ENCODE measurements at places on chromosomes 7 and 10. TPM values are rescaled to one million over a fixed set of nuclear protein-coding genes. Genes with fewer than 3 reads are reported as not detected.

Gene HMX2
- total RNA-seq: 0.69 TPM

Gene RTKN2
- total RNA-seq: 0.26 TPM

Gene MAD1L1
- 50.5 TPM for total RNA-seq

Gene COL17A1
- 0.49 TPM for total RNA-seq

Gene CTAGE4
- total RNA-seq: 7.5 TPM

Gene EN2
- not detected for total RNA-seq

Gene EBLN1
- not detected for total RNA-seq

Gene ZFAND2A
- 19.2 TPM for total RNA-seq

Gene BUB3
- total RNA-seq: 64.3 TPM

Gene MRM2
- total RNA-seq: 21.4 TPM

Gene AGAP5
- 8.2 TPM for total RNA-seq

Gene CALN1
- total RNA-seq: 4.4 TPM

Gene TMEM168
- 20.1 TPM for total RNA-seq

Gene KIAA1549
- 5.7 TPM for total RNA-seq

Gene SOSTDC1
- 0.12 TPM for total RNA-seq

Gene NAT16
- total RNA-seq: not detected

Gene RAB19
- 8.8 TPM for total RNA-seq

Gene FOXP2
- 10.1 TPM for total RNA-seq

Gene PRPS1L1
- total RNA-seq: not detected

Gene SBDS
- 124 TPM for total RNA-seq

Gene MSS51
- total RNA-seq: 2.0 TPM

Gene XRCC2
- 0.69 TPM for total RNA-seq

Gene UTF1
- not detected for total RNA-seq

Gene CPA2
- 3.3 TPM for total RNA-seq

Gene PLA2G12B
- total RNA-seq: not detected

Gene DKK1
- 9.3 TPM for total RNA-seq

Gene LRRC61
- 11.7 TPM for total RNA-seq

Gene ADCYAP1R1
- 7.2 TPM for total RNA-seq

Gene PLEKHS1
- 0.75 TPM for total RNA-seq

Gene GIMAP5
- 9.8 TPM for total RNA-seq

Gene ACTR3C
- total RNA-seq: 22.4 TPM

Gene RELN
- 1.8 TPM for total RNA-seq

Gene DDIT4
- total RNA-seq: 191 TPM

Gene CSGALNACT2
- 18.0 TPM for total RNA-seq

Gene GIMAP7
- 16.9 TPM for total RNA-seq

Gene ASZ1
- not detected for total RNA-seq

Gene PAPOLB
- 0.14 TPM for total RNA-seq

Gene CDH23
- total RNA-seq: 5.1 TPM

Gene EVX1
- total RNA-seq: not detected

Gene PNLIPRP1
- total RNA-seq: 2.1 TPM

Gene EPO
- not detected for total RNA-seq

Gene LRRC18
- 0.20 TPM for total RNA-seq

Gene MBL2
- total RNA-seq: 0.12 TPM

Gene AKR1E2
- total RNA-seq: 15.2 TPM

Gene HOXA13
- total RNA-seq: 0.06 TPM

Gene VWA2
- 0.75 TPM for total RNA-seq

Gene PIP
- not detected for total RNA-seq

Gene RPEL1
- total RNA-seq: 0.09 TPM

Gene OR9A2
- total RNA-seq: not detected

Gene FBXO24
- 1.6 TPM for total RNA-seq

Gene EFCAB10
- total RNA-seq: not detected

Gene TMEM213
- 0.12 TPM for total RNA-seq

Gene MALRD1
- total RNA-seq: 2.3 TPM

Gene RNF133
- total RNA-seq: 1.4 TPM

Gene EXOC4
- total RNA-seq: 71.3 TPM

Gene ZNF365
- 0.40 TPM for total RNA-seq

Gene OGDHL
- 5.3 TPM for total RNA-seq

Gene SPDYE6
- not detected for total RNA-seq
